ENCODE measurements at places on chromosomes 5 and 9. TPM values are rescaled to one million over a fixed set of nuclear protein-coding genes. Genes with fewer than 3 reads are reported as not detected.

SGCD gene
- total RNA-seq, result 0.05 TPM

ZNF354C gene
- total RNA-seq, result 3.1 TPM

ZNF608 gene
- 30.9 TPM for total RNA-seq

SLC6A19 gene
- not detected for total RNA-seq

PCDHA13 gene
- 0.10 TPM for total RNA-seq

F2RL1 gene
- 81.4 TPM for total RNA-seq

BRINP1 gene
- total RNA-seq, result not detected

TICAM2 gene
- 1.8 TPM for total RNA-seq

SMIM33 gene
- not detected for total RNA-seq

IFNA21 gene
- not detected for total RNA-seq

CCNO gene
- 0.70 TPM for total RNA-seq

SEMA4D gene
- 5.6 TPM for total RNA-seq

LHX2 gene
- not detected for total RNA-seq

TMEM252 gene
- total RNA-seq, result not detected

UBQLN1 gene
- 116 TPM for total RNA-seq

ANKRD55 gene
- 0.47 TPM for total RNA-seq

HSPB3 gene
- not detected for total RNA-seq

SPAG8 gene
- 0.53 TPM for total RNA-seq

SPARC gene
- 3,575 TPM for total RNA-seq

GMCL2 gene
- total RNA-seq, result not detected

ETF1 gene
- total RNA-seq, result 77.2 TPM

CAMSAP1 gene
- total RNA-seq, result 37.7 TPM

SLC6A3 gene
- total RNA-seq, result not detected

HSPA5 gene
- 411 TPM for total RNA-seq

RANBP17 gene
- total RNA-seq, result 12.9 TPM

SOX30 gene
- not detected for total RNA-seq

DAP gene
- total RNA-seq, result 106 TPM

OTP gene
- not detected for total RNA-seq

SLC22A4 gene
- 25.0 TPM for total RNA-seq

GFI1B gene
- total RNA-seq, result not detected

PCDHA2 gene
- total RNA-seq, result not detected

SPAAR gene
- 8.1 TPM for total RNA-seq

MGAT1 gene
- total RNA-seq, result 183 TPM

QRFP gene
- not detected for total RNA-seq

IL4 gene
- not detected for total RNA-seq

PCDHB4 gene
- total RNA-seq, result 0.53 TPM

NTRK2 gene
- 0.35 TPM for total RNA-seq

RNF183 gene
- total RNA-seq, result not detected

KCNT1 gene
- not detected for total RNA-seq

EIF4E1B gene
- total RNA-seq, result not detected

CCNB1 gene
- 23.3 TPM for total RNA-seq

LHX6 gene
- 32.0 TPM for total RNA-seq

MYMK gene
- total RNA-seq, result not detected

Measured in glomerular endothelial cell (primary cell).